ENCODE measurements at places on chromosomes 1 and 21.

DNA sequence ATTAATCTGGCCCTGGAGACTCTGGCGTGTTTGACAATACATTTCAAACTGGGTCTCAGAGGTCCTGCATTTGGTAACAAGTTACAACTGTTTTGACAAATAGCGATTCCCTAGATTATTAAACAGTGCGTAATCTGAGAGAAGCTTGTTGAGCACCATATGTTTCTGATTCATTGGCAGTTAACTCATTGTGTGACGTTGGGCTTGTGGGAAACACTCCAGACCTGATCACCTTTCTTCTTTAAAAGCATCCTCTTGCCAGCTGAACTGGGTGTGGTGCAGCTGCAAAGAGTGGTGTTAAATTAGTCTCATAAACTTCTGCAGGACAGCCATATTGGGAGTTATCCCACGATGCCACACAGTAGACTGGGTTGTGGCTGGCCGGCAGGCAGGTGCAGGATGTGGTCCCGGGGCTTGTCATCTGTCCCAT, 82.7 kb downstream of the CDC7 start:
- peak; percentile 92 for DNase-seq

DNA sequence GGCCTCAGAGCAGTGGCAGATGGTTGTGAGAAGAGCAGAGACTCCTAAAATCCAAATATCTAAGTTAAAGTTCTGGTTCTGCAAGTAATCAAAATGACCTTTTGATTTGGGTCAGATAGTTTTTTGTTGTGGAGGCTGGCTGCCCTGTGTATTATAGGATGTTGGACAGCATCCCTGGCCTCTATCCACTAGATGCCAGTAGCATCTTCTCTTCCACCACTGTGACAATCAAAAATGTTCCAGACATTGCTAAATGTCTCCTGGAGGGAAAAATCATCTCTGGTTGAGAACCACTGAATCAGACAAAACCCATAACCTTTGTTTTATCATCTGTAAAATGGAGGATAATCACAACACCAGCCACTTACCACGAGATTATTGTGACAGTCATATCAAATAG, 5.9 kb upstream of the DPT start:
- DNase-seq = no peak

- no peak for DNase-seq
Measured at GRCh38 chr1:31488528-31488927, 75.5 kb downstream of the SERINC2 start.

DNA sequence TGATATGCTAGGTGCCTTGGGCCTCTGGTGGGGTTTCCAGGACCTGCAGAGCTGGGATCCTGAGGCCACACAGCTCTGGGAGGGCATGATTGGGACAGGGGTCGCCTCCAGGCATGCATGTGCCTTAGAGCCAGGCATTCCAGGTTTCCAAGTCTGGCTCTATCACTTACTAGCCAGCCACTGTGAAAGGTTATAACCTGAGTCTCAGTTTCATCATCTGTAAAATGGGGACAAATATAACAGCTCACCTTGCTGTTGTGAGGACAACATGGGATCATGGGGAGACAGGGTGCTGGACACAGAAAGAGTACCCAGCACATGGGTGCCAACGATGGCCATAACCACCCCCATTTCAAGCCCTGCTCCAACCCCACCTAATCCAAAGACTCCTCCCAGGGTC, 2.7 kb downstream of the CHI3L1 start:
- no peak for DNase-seq

DNA sequence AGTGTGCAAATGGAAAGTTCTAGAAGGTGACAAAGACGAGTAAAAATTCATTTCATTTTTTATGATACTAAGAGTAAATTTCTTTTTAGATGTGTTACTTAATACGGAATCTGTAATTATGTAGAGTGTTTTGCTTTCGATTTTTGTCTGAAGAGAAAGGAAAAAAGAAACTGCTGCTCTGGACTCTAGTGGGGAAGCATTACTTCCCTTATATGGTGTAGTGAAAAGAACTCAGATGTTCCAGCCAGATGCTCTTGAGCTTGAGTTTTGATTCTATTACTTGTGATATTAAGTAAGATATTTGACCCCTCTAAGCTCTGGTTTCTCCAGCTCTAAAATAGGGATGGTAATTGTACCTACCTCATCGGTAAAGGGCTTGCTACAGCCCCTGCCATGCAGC, 12.2 kb upstream of the GPR161 start:
- no peak for DNase-seq

DNA sequence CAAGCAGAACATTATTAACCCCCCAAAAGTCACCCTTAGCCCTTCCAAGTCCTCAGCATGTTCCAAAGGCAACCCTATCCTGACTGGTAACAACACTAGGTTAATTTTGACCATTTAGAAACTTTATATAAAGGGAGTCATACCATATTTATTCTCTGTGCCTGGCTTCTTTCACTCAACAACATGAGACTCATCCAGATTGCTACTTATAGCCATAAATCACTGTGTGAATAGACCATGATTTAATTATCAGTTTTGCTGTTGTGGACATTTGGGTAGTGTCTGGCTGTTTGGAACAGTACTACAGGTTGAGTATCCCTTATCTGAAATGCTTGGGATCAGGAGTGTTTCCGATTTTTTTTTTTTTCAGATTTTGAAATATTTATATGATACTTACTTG, 252.1 kb downstream of the DISC1 start:
- DNase-seq = no peak

GRCh38 chr1:62263006-62263813, 56.0 kb downstream of the KANK4 start:
- DNase-seq = no peak

- DNase-seq = no peak
Measured at GRCh38 chr1:114090738-114091505, 62.7 kb downstream of the SYT6 start.

DNA sequence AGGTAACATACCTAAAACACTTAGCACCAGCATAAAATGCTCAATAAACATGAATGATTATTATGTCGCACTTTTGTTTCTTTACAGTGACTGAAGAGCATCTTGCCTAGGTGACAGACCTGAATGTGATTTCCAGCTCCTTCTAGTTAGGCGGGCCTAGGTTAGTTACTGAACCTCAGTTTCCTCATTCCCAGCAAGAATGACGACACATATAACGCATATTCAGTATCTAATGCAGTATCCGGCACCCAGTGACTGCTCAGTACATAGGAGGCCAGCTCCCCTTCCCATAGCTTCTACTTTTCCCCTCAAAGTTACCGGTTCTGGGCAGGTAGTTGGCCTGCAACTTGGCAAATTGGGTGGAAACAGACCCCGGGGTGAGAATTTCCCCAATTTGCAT, 763 bp downstream of the AUNIP start:
- no peak for DNase-seq

GRCh38 chr1:110060034-110060661, 10.3 kb downstream of the ALX3 start:
- no peak for DNase-seq

- DNase-seq = no peak
Measured at GRCh38 chr1:28359592-28360239, 9.8 kb upstream of the PHACTR4 start.

GRCh38 chr1:5811419-5811818, 180.8 kb downstream of the NPHP4 start:
- DNase-seq = no peak

DNA sequence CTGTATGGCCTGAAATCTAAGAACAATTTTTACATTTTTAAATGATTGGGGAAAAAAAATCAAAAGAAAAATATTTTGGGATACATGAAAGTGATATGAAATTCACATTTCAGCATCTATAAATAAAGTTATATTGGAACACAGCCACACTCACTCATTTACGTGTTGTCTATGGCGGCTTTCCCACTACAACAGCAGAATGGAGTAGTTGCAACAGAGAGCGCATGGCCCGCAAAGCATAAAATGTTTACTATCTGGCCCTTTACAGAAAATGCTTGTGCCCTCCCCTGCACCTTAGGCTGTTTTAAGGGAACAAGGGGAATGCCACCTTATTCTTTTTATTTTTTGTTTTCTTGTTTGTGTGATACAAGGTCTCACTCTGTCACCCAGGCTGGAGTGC, 3.5 kb downstream of the KLHDC8A start:
- no peak for DNase-seq

GRCh38 chr1:226268421-226269124, 40.4 kb downstream of the LIN9 start:
- DNase-seq = no peak

- DNase-seq = no peak
Measured at GRCh38 chr1:7235871-7236517, 450.7 kb downstream of the CAMTA1 start.

All from AG04450 (cell line).